ENCODE measurements at places on chromosomes 16 and 17. TPM values are rescaled to one million over a fixed set of nuclear protein-coding genes. Genes with fewer than 3 reads are reported as not detected.

The KRT9 gene
- total RNA-seq = not detected

The SECTM1 gene
- 14.7 TPM for total RNA-seq

The GINS2 gene
- total RNA-seq = 17.1 TPM

The DCAKD gene
- total RNA-seq = 39.7 TPM

The AOC2 gene
- total RNA-seq = 0.38 TPM

The RPRML gene
- not detected for total RNA-seq

The NAGS gene
- 0.96 TPM for total RNA-seq

The RSAD1 gene
- 16.9 TPM for total RNA-seq

The SLC52A1 gene
- total RNA-seq = 0.28 TPM

The SLC16A13 gene
- 1.2 TPM for total RNA-seq

The OTOP3 gene
- total RNA-seq = not detected

The DRC7 gene
- 0.38 TPM for total RNA-seq

The MT1F gene
- 0.56 TPM for total RNA-seq

The RNFT1 gene
- total RNA-seq = 13.8 TPM

The STX4 gene
- 17.8 TPM for total RNA-seq

The SDK2 gene
- 0.28 TPM for total RNA-seq

The KRT17 gene
- 7.0 TPM for total RNA-seq

The NKD1 gene
- total RNA-seq = not detected

The BAHCC1 gene
- total RNA-seq = 3.5 TPM

The LITAFD gene
- not detected for total RNA-seq

The ANKRD13B gene
- total RNA-seq = 5.4 TPM

The FOXL1 gene
- 30.2 TPM for total RNA-seq

The KRTAP3-1 gene
- not detected for total RNA-seq

The TPSG1 gene
- total RNA-seq = not detected

The GINS3 gene
- 1.4 TPM for total RNA-seq

The PRSS21 gene
- 1.7 TPM for total RNA-seq

The EME2 gene
- total RNA-seq = 9.6 TPM

The WSCD1 gene
- total RNA-seq = 0.85 TPM

The MT4 gene
- not detected for total RNA-seq

The CCL8 gene
- total RNA-seq = not detected
